ENCODE measurements at places on chromosomes 4 and X. TPM values are rescaled to one million over a fixed set of nuclear protein-coding genes. Genes with fewer than 3 reads are reported as not detected.

DNA sequence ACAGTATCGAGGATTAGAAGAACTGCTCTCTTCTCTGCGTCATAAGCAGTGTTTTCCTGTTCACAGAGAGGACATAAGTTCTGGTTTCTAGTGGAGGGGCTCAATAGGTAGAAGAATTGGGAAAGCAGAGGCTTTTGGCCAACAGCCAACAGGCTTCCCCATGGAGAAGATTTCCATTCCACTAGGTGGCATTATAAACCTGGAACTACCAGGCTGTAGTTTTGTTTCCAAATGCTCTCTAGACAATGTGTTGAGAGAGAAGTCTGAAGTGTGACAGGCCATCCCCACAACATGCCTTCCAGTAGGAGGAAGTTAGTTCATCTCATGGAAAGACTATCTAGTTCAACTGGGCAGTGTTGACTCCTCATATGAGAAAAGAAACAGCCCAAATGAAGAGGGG, 63.8 kb upstream of the ANXA10 start:
- peak; percentile 56 for DNase-seq

DNA sequence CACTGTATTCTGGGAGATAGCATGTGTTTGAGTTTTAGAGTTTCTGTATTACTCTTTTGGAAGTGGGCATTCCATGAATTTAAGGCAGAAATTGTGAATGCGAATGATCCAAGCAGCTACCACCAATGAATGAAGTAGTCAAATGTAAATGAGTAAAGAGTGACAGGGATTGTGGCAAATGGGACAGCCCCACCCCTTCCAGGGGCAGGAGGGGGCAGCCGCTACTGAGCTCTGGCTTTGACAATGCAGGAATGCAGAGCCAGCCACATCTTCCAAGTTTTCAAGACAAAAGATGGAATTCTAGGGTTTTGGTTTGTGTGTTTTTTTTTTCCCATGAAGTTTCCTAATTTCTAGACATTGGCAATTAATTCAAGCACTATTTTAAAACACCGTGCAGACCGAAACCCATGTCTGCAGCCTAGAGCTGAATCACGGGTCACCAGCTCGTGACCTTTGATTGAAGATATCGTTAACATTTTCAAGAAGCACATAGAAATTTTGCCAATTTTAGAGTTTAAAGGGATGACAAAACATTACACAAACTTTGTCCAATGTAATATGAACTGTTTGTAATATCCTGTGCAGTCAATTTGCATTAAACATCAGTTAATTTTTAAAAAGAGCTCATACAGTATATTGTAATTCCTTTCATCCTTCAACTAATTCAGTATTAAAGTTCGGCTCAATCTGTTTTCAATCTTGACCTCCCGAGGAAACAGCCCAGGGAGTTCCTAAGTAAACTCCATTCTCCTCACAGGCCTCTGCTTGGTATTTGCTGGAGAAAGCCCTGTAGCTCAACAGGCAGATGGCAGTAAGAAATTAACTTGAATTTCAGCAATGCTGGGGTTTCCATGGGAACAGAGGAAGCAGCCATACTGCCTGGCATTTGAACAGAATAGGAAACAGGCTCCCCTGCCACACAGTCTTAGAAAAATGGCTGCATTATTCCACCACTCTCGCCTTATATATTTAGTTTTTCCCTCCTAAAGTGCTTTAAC, 83.4 kb downstream of the UCHL1 start:
- peak; percentile 69 for DNase-seq

- no peak for DNase-seq
Observed at GRCh38 chr4:63379750-63380522, 1029.3 kb downstream of the TECRL start.

- no peak for DNase-seq
Observed at GRCh38 chr4:146998157-146998556, 52.5 kb upstream of the TTC29 start.

DNA sequence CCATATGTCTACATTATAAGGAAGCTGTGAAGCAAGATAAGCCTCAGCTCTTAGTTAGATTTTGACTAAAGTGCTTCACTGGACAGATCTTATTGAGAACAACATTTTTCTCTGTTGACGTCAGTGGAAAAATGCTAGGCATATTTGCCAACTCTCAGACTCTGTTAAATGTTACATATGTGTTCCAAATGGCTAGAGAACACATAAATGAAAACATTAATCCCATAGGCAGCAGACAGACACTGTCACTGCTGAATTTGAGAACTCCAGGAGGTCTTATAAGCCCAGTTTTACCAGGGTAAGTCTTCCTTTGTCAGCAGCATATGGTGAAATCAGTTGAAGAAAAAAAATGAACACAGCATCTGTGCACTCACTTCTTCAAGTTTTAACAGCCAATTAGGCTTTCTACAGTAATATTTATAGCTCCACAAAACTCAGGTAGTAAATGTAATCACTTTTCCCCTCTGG, 186.9 kb downstream of the CAMK2D start:
- DNase-seq = peak; percentile 70

- DNase-seq = no peak
Observed at GRCh38 chr4:82223715-82224114, 150.1 kb downstream of the HNRNPD start.

- no peak for DNase-seq
Observed at GRCh38 chr4:47824840-47825239, 13.0 kb downstream of the CORIN start.

GRCh38 chr4:146932116-146932515, 13.5 kb downstream of the TTC29 start:
- peak; percentile 30 for DNase-seq

- no peak for DNase-seq
Observed at GRCh38 chr4:145341381-145341780, 140.3 kb upstream of the SMAD1 start.

- peak; percentile 70 for DNase-seq
Observed at GRCh38 chr4:147830987-147831386, 99.1 kb downstream of the ARHGAP10 start.

DNA sequence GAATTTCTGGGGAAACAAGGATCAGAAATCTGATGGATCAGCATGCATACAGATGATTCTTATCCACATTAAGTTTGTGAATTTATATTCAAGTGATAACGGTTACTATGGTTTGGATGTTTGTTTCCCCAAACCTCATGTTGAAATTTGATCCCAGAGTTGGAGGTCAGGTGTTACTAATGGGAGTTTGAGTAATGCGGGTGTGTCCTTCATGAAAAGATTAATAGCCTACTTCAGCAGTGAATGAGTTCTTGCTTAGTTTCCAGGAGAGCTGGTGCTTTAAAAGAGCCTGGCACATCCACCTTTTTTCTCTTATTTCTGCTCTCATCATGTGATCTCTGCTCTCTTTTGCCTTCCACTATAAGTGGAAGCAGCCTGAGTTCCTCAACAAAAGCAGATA, 712.4 kb downstream of the IL1RAPL1 start:
- no peak for DNase-seq

DNA sequence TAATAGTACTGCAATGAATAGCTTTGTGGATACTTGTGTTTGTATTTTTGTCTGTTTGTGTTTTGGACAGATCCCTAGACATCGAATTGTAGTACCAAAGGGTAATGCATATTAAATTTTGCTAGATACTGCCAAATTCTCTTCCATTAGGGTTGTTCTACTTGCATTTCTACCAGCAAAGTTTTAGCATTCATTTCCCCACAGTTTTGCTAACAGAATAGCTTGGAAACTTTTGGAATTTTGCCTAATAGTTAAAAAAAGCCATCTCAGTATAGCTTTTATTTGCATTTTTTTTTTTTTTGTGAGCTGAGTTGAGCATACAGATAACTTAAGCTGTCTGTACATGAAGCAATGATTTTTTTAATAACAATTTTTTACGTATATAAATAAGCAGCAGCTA, 1084.9 kb downstream of the ADGRL3 start:
- no peak for DNase-seq

GRCh38 chr4:140621161-140621560, 52.4 kb upstream of the UCP1 start:
- no peak for DNase-seq

DNA sequence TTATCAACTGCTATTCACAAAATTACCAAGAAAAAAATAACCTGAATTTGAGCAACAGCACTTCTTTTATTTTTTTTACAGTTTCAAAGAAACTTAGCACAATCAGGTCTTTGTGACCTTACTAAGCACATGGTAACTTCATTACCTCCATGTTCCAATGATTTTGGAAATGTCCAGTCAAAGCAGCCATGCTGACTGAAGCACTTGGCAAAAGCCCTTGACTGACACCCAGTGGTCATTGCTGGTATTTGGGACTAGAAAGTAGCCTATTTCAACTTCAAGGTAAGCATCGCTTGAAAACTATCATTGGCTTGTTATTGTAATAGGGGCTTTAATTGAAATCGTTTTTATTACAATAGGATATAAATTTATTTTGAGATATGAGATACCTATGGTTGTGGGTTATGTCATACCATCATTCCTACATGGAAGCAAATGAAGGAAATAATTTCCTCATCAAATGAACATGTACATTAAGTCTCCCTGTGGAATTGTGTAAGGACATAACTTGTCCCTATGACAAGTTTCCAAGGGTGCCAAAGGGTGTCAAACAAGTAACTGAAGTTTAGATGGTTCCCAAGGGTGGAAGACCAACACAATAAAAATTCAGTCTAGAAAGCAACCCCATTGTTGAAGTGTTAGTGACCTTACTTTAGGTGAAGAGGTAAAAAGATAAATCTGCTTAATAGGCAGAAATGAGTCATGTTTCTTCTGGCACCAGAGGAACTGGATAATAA, 15.2 kb upstream of the ANXA10 start:
- DNase-seq = peak; percentile 69

DNA sequence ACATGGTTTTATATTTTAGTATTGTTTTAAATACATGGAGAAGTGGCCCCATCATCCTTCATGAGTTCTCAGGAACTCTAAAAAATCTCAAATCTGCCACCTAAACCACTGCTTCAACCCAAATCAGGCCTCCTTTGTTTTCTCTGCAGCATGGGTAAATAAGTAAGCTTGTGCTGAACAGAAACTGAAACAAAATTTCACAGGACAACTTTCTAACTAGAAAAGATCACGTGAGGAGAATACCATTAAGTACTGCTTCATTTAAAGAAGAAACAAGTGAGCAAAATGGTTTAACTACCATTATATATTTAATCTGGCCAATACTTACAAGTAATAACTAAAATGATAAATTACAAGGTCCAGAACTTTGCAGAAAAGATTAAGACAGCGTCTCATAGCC, 2.5 kb downstream of the ARAP2 start:
- no peak for DNase-seq

DNA sequence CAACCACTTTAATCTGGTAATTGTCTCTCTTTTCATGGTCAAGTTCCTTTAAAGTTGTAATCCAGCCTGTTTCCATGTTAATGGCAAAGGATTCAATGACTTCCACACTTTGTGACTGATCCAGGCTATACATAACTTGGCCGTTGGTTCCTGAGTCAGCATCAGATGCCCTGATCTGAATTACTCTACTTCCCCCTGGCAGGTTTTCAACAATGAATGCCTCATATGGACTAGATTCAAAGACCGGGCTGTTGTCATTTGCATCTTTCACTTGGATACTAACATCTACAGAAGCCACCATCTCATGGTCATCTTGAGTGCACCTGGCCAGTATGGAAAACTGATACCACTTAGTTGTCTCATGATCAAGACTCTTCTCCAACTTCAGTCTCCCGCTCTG, 62.6 kb upstream of the MTNR1A start:
- DNase-seq = peak; percentile 68

GRCh38 chrX:96715481-96715880, 30.8 kb downstream of the DIAPH2 start:
- DNase-seq = peak; percentile 46

- DNase-seq = no peak
Observed at GRCh38 chr4:130110770-130111169, 1014.8 kb downstream of the C4orf33 start.

DNA sequence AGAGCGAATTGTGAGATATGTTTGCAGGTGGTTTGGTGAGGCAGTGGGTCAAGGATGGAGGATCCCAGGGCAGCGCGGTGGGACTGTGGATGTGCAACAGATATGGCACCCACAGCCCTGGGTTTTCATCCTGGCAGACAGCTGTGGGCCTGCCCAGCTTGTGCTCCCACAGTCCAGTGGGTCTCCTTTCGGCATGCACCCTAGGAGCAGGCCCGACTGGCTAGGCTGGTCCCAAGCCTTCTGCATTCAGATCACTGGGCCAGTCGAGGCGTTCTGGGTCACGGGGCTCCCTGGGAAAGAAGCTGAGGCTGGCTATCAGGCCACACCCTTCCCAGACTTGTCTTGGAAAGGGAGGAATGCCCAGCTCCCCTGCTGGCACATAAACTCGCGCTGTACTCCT, 2289.6 kb downstream of the ARAP2 start:
- DNase-seq = no peak

GRCh38 chrX:125205133-125205917, 114.3 kb upstream of the TEX13C start:
- DNase-seq = peak; percentile 41

DNA sequence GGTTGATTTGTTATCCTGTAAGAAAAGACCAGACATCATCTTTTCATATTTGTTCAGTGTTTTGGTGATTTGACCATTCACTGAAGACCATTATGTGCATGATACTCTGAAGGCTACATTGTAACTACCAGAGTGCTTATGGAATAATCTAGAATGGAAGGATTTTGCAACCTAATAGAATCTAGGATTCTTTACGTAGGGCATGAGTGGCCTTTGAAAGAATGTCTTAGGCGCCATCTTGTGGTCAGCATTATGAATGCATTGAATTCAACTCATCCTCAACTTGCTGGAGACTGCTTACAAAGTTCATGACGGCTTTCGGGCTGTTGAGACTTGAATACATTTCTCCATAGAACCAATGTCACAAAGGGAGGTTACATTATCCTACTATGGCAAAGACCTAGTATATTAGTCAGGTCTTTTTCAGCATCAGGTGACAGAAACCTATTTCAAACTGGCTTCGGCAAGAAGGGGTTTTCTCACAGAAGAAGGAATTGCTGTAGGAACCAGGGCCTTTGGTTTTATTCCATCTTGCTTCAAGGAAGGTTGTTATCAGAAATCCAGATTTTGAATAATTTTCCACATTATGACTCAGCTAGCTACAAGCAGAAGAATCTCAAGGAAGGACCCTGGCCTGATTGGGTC, 104.1 kb downstream of the GPAT3 start:
- DNase-seq = peak; percentile 83

- no peak for DNase-seq
Observed at GRCh38 chr4:188282471-188283232, 143.4 kb downstream of the TRIML1 start.

DNA sequence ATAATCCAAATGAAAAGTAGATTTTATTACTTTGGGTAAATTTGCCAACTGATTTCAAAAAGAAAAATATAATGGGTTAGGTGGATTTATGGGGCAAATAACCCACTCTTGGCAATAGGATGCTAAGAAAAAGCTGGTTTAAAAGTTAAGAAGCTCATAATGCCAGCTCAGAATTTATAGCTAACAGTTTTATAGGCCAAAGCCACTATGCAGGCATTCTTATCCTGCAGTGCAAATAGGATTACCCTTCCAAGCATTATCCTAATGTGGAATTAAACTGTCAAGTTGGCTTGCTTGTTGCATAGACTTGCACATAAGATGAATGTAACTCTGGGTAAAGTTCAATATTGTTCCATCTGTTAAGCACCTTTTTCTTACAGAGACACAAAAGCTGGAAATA, 703.0 kb downstream of the PCDH18 start:
- DNase-seq = no peak

MAP3K15 gene
- not detected for polyA plus RNA-seq

SLC9A7 gene
- polyA plus RNA-seq = 14.1 TPM

SMS gene
- 156 TPM for polyA plus RNA-seq

EXOC1L gene
- polyA plus RNA-seq = not detected

CLNK gene
- not detected for polyA plus RNA-seq

FAM13A gene
- polyA plus RNA-seq = 5.5 TPM

YIPF7 gene
- not detected for polyA plus RNA-seq

TMPRSS11D gene
- not detected for polyA plus RNA-seq

SH3BGRL gene
- polyA plus RNA-seq = 169 TPM

NEXMIF gene
- polyA plus RNA-seq = not detected

ARL13A gene
- not detected for polyA plus RNA-seq

BTK gene
- not detected for polyA plus RNA-seq

Data from GM23248 (cell line).